Coronary artery (tissue), 2 donors: ENCODE measurements at places on chromosomes 16 and 17.

- no peak for DNase-seq
These were observed 87.5 kb upstream of the SDK2 start for GRCh38 chr17:73731733-73732132.

GRCh38 chr16:67279296-67280089 lies at the start of gene PLEKHG4:
PLEKHG4 (plus strand) TSS chr16:67279532; CDS start chr16:67280045, 513 bp downstream.
- no peak for DNase-seq

- DNase-seq: no peak
These were observed 114.1 kb downstream of the NOG start for GRCh38 chr17:56707312-56708219.

DNA sequence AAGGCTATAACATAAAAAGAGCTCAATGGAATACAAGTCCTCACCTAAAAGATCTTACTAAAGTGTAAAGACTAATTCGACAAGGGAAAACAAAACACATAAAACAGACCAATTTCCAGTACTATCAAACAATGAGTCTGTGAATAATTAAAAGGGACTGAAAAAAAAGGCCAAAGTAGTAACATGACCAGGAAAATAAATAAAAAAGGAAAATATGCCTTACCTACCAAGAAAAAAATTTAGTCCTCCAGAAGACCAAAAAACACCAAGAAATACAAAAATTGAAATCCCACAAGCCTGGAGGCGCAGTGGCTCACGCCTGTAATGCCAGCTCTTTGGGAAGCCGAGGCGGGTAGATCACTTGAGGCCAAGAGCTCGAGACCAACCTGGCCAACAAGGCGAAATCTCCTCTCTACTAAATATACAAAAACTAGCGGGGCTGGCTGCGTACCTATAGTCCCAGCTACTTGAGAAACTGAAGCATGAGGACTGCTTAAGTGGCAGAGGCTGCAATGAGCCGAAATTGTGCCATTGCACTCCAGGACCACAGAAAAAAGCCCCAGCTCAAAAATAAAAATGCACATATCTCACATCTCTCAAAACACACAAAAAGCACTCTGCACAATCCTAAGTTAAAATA lies 60.8 kb downstream of the TEX14 start:
- DNase-seq: peak; percentile 71

- DNase-seq: no peak
These were observed 140.9 kb downstream of the SHISA9 start for GRCh38 chr16:13042291-13042685.

GRCh38 chr17:78117027-78117981 lies 11.3 kb downstream of the TMC6 start:
- DNase-seq: no peak

DNA sequence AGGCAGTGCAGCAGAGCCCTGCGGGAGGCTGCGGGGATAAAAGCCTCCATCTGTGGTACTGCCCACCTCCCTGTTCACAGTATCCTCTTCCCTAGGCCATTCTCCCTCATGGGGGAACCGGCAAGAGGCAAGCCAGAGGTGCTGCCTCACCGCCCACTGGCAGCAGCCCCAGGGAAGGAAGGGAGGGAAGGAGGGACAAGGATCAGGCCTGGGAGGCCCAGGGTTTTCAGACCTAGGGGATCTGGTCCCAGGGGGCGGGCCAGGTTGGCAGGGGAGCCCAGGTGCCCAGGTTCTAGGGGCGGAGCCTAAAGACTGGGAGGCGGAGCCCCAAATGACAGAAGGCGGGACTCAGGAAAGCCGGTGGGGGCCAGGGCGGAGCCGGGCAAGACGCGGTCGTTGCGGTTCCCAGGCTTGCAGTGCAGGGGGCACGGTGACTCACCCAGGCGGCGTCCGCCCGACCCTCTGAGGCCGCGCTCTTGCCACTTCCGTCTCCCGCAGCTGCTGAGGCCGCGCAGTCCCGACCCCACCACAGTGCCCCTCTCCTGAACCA lies 3.0 kb upstream of the MTMR4 start:
- no peak for DNase-seq

DNA sequence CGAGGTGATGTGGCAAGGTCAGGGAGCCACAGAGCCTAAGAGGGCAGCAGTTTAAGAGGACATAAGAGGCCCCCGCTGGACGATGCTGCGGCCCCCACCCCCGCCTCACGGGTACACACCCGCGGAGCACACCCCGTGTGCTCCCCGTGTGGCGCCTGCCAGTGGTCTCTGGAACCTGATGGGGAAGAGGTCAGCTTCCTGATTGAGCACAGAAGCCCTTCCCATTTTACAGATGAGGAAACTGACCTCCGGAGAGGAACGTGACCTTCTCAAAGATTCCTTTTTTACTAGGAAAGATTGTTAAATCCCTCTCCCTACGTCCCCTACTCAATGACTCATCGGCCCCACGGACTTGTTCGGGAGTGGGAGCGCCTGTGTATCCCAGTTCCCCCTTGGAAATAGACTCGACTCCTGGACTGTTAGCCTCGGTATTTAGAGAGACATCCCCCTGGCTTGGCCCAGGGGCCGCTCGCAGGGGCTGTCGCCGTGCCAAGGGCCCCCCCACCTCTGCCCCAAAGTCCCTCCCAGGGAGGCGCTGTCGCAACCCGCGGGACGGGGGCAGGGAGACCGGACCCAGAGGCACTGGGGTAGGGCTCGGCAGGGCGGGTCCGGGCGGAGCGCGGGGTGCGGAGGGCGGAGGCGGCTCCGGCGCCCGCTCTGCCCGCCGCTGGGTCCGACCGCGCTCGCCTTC lies at the start of gene ABCC3:
Gene ABCC3 (plus strand): TSS at position 658 of the 691 bp plus-strand sequence. CDS start 56 bp downstream, outside the sequence.
- DNase-seq: no peak

GRCh38 chr16:72917051-72917450 lies 130.9 kb downstream of the ZFHX3 start:
- DNase-seq: no peak

DNA sequence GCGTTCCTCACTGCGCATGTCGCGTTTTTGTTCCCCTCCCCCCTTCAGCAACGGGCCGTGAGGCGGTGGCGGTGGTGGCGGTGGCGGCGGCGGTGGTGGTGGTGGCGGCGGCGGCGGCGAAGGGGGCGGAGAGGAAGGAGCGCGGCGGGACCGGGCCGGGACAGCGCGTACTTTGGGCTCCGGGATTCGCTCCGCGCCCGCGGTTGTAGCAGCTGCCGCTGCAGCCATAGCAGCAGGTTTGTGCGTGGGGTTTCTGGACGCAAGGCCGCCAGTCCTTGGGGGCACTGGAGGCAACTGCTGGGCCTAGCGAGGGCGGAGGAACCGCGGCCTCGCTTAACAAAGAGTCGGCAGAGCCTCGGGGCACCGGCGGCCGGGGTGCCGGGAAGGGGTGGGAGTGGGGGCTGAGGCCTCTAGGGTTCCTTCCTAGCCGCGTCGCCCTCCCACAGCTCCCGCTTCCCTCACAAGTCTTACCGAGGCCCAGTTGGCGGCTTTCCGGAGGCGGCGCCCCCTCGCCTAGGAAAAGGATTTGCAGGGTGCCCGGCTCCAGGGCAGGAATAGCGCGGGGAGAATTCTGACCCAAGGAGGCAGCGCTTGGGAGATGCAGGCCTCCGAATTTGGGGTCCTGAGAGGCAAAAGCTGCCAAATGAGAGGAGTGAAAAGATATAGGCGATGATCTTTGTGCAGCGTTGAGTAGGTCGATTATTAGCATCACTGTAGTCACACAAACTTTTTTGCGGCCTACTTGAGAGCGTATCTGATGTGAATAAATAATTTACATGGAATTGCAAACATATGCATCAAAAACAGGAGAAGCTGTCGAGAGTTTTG lies at the start of gene DDX42:
Gene DDX42 (plus strand): TSS at position 30 of the 828 bp plus-strand sequence. CDS start 12,880 bp downstream, outside the sequence.
- DNase-seq: peak; percentile 94

DNA sequence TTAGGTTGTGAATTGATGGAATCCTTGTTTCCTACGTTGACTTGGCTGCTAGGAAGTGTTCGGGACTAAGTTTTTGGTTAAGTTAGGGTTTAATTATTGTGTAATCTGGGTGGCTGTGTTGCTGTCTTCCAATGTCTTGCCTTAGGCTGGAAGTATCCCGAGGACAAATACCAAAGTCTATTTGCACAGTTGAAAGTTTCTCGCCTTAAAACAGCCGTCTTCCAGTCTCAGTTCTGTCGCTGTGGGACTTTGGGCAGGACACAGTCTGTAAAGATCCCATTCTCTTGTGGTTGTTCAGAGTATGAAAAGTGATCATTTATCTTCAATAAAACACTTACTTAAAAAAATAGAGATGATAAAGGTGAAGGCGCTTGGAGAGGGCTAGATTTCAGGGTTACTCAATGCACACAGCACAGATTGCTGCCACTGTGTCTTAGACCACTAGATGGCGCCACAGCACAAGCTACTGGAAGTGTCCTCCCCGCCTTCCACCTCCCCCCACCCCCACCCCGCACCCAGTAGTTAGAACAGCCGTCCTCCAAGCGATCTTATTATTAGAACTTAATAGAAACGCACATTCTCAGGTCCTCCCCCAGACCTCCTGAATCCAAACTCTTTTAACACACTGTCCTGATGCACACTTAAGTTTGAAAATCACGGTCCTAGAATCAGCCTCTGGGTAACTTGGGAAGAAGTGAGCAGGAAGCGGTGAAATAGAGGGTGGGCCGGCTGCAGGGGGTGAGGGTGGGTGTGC lies 45.8 kb downstream of the AKAP1 start:
- DNase-seq: no peak

- DNase-seq: no peak
These were observed 72.2 kb downstream of the RPGRIP1L start for GRCh38 chr16:53631236-53632025.

GRCh38 chr16:68265078-68265920 lies 973 bp downstream of the SLC7A6 start:
- no peak for DNase-seq

GRCh38 chr16:85652431-85653221 lies 36.1 kb downstream of the GINS2 start:
- DNase-seq: no peak

- peak; percentile 45 for DNase-seq
These were observed 51.8 kb downstream of the PIMREG start for GRCh38 chr17:6496116-6496481.

DNA sequence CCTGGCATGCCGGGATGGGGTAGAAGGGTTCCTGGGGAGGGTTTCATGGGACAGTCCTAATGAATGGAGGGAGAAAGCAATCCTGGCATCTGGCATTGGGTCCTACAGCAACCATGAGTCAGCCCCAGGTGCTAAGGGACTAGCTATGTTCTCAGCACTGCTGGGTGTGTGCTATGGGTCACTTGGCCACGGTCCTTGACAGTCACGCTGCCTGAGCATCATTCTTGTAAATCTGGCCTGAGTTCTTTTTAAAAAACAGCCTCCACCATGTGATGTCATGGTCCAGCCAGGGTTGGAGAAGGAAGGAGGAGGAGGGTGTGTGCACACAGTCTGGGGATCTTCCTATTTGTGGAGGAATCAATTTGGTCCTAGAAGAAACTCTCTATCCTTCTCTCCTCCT lies 6.2 kb upstream of the RAMP2 start:
- no peak for DNase-seq

DNA sequence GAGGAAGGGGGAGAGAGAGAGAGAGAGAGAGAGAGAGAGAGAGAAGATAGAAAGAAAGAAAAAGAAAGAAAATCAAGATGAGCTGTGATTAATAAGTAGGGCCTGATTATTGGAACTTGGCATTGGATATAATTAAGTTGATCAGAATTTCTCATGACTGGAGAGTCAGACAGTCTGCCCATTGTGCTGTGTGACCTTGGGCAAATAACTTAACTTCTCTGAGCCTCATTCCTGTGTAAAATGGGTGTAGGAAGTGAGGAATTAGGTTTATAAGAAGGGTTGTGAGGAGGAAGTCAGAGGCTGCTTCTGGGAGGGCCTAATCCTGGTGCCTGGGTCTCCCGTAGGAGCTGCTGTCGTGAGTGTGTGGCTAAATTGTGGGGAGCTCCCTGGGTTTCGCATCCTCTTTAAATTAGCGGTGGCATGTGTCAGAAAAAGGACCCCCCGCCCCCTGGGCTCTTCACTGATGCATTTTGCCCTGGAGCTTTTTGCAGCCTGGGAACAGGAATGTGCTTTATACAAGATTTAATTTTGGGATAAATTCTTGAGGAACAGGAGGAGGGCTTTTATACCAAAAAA lies 76.0 kb downstream of the CMIP start:
- no peak for DNase-seq

GRCh38 chr17:2904135-2904534 lies 107.9 kb downstream of the RAP1GAP2 start:
- DNase-seq: no peak

- DNase-seq: no peak
These were observed 123.5 kb downstream of the CBLN1 start for GRCh38 chr16:49158029-49158642.
